Activated naive CD4-positive, alpha-beta T cell treated with Interleukin-2 at 50 U/mL for 16 hours (primary cell): ENCODE measurements at places on chromosomes 2 and 18.

DNA sequence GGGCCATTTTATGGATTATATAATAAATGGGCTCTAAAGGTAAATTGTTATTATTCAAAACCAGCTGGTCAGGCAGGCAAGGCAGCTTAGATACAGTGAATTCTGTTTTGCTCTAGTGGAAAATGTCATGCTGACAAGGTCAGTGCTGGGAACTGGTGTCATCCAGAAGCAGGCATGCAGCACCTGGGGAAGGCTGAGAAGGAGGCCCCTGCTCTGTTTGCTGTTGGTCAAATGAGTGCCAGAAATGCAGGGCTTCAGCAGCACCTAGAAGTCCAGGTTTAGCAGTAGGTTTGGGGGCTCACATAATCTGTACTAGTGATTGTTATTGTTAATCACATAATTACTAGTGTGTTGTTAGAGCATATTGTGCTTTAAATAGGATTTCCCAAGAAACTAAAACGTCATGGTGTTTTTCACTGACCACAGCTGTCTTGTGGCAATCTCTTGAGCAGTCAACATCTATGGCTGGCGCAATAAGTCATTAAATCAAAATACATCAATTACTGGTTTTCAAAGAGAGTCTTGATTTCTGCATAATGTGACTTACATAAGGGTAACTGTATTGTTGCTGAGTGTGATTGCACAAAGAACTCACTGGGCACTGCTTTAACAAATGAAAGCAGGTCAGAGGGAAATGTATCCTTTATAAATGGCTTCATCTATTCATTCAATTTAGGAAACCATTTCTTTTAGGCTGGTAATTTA is 99.1 kb downstream of the MYO3B start:
- no peak for DNase-seq

- no peak for DNase-seq
Measured at GRCh38 chr18:59197636-59198035, 22.3 kb upstream of the GRP start.

DNA sequence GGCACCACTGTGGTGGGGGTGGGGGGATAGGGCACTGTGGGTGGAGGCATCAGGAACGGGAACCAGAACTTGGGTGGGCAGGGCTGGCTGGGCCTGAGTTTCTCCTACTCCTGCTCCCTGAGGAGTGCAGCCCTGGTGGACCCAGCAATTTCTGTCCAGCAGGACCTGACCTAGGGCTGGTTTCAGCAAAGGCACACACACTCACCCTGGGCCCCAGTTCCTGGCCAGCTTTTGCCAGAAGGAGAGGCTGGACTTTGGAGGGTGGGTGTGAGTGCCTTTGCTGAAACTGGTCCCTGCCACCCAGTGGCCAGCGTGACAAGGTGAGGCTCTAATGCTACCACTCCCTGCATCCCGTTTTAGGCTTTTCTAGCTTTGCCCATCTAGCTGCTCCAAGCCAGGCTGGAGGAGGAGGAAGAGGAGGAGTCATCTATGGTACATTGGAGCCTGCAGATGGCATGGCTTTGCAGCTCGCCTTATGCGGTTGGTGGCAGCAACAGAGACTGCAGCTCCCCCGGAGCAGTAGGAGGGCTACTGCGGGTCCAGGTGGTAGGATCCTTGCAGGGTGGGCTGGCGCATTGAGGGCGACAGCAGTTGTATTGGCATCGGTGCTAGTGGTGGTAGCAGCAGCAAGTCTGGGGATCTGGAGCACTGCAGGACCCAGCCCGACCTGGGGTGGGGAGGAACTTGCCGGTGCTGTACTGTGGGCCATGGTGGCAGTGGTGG is 40.4 kb upstream of the IMP4 start:
- no peak for DNase-seq

DNA sequence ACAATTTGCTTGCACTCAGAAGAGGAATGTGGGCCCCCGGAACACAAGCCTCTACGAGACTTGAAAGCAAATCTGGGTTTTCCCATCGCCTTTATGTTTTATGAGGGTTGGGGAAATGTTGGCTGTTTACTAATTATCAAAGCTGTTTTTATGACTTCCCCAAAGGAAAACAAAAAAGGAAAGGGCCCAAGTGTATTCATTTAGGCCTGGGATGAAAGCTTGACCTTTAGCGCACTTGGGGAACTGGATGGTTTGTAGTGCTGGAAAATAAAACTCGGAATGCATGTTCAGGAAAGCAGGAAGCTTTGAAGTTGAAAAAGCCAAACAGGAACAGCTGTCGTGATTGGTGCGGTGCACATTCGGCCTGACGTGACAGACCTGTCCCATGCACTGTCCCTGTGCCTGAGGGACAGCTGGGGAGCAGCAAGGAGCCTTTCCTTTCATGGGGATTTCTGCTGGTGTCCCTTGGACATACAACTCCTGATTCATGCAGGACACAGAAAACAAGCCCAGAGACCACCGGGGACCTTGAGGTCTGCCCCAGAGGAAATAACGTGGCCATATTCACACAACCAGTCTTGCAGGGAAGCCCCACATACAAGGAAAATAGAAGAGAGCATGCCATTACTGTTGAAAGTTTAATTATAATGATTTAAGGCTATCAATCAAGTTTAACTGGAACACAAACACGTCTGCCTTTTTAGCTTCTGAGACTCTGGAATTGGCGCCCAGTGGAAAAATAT is 169.7 kb upstream of the APCDD1 start:
- DNase-seq = no peak

DNA sequence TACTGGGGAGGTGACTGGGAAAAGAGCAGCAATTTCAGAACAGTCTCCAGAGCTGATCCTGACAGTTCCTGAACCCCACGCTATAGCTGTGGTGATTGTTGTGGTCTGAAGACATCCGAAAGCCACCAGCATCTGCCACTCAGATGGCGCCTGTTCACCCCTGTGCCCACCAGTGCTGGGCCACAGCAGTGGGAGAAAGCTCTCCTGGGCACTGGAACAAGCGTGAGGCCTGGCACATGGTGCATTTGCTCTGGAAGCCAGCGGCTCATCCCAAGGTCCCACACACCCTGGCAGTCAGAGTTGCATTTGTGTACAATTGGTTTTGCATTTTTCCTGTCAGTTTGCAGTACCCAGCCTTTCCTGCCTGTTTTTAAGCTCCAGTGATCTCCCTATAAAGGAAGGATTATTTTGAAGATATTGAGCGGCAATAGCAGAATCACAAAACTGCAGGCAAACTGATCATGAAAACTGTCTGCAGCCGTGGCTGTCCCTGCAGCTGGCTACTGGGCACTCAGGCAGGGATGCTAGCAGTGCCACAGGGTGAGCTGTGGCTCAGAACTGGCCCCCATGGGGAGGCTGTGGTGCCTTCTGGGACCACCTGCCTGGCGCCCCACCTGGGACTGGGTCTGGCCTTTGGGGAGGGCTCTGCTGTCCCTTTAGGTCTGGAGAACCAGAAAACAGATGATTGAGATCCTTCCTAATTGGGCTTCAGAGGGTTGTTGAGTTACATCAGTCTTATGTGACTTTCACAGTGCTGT is 30.1 kb downstream of the IMPA2 start:
- no peak for DNase-seq

DNA sequence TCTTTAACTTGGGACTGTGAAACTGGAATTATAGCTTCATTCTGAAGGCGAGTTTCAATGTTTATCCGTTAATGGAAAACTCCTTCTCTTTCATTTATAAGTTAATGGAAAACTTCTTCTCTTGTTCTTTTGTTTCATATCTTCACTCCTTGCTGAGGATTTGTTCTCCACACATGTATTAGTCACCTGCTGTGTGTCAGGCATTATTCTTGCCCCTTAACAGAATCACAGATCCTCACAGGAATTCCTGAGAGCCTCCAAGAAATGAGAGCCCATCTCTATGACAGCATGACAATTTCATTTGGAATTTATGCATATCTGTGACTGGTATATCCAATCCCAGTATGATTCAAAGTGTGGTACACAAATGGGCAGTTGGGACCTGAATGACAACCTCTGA is 545.8 kb downstream of the BCL11A start:
- DNase-seq = no peak
